Stimulated activated CD4-positive, alpha-beta T cell treated with anti-CD3 and anti-CD28 coated beads, TNF-alpha, amount 100 ng/mL, for 24 hours (primary cell): ENCODE measurements at places on chromosomes 7 and 10.

- DNase-seq: no peak
Observed at GRCh38 chr7:90777465-90777864, 181.3 kb downstream of the CDK14 start.

DNA sequence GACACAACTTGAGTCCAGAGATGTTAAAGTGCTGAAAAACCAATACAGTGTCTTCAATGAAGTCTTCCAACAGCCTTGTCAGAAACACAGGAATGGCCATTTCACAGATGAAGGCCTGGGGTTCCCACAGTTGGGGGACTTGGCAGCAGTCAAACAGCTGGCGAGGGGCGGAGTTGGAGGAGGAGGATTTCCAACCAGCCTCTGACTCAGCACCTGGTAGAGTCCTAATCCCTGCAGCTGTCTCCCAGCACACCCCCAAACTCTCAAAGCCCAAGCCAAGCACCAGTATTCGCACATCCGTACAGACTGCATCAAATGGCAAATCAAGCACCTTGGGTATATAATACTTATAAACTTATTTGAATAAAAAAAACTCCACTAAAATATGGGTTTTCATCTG lies 28.0 kb downstream of the CTBP2 start:
- no peak for DNase-seq

- DNase-seq: no peak
Observed at GRCh38 chr10:75168275-75168674, 42.3 kb upstream of the VDAC2 start.

- DNase-seq: no peak
Observed at GRCh38 chr10:29712108-29712507, 77.3 kb upstream of the SVIL start.

- DNase-seq: no peak
Observed at GRCh38 chr7:78083476-78084120, 285.0 kb downstream of the PHTF2 start.

DNA sequence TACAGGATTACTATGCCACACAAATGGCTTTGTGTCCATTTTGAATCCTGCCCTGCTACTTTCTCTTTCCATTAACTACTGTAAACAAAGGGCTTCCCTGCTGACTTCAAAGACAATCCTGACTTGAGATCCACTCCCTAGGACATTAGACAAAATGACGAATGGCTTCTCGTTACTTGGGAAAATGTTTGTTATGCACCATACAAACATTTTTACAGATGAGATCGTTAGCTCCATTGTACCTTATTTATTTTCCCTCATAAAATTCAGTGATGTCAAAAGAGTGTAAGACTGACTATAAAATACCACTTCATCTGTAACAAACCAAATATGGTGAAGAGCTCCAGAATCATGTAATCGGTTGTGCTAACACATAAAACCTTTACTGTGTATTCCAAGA lies 121.8 kb downstream of the CD36 start:
- no peak for DNase-seq

DNA sequence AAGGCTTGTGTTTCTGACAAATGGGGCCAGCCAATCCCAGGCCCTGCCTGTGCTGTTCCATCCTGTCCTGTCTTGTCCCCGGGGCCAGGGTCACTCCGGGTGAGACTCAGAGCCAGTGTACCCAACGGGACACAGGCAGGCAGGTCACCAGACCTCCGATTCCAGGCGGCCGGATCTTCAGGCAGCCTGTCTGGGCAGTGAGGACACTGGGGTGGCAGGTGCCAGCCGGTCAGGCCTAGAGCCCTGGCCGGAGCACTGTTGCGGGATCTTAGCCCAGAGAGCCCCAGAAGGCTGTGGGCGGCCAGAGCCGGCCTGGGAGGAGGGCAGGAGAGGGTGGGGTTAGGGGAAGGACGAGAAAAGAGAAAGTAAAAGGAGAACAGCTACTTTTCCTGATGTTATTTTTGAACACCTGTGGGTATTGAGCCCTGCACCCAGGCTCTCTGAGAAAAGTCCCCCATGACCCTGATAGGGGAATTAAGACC lies 134.3 kb upstream of the TNRC18 start:
- no peak for DNase-seq

DNA sequence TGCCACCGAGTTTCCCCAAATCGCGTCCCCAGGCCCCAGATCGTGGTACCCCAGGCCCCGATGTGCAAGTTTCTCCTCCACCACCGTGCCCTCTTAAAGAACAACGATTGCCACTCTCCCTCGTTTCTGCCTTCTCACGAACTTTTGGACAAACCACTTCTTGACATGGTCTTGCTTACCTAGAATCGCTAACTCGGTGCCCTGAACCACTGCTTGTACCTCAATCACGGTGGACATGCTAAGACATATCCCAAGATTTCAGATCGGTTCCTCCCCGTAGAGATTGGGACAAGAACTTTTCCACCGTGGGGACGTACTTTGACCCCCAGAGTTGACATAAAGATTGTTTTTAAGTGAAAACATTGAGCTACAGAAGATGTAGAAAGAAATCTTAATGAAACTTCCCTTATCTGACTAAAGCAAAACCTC lies 477 bp upstream of the ZC3HAV1 start:
- DNase-seq: no peak

- no peak for DNase-seq
Observed at GRCh38 chr10:19888061-19888660, 71.9 kb downstream of the PLXDC2 start.

GRCh38 chr7:102173669-102174068 lies 113.0 kb upstream of the SH2B2 start:
- DNase-seq: no peak

DNA sequence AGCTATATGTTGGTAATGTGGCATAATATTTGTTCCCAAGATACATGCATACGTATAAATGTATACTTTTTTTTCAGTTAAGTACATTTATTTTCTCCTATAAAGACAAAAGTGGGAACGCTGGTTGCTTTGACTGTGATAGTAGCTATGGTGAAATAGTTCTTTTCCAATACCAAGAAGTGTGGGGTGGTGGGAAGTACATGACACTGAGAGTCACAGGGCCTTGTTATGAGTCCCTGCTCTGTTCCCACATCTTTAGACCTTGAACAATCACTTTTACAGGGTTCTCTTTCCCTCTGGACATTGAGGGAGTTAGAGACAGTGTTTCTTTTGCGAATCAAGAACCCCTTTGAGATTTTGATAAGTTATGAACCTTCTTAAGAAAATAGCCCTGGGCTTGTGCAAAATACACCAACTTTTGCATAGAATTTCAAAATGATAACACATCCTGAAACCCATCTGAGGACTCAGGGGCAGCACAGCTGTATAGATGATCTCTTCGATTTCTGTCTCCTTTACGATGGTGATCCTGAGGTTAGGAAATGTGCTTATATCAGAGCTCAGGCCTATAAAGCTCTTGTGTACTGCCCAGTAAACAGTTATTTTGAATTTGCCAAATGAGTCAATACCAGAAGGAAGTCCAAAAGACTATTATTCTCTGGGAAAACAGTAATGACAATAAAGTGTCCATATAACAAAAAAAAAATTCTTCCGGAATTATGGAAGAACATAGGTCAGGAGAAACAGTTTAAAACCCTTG lies 1.1 kb downstream of the LMOD2 start:
- DNase-seq: no peak

GRCh38 chr7:121416533-121416932 lies 20.4 kb upstream of the FAM3C start:
- DNase-seq: no peak

GRCh38 chr10:32166365-32166764 lies 110.1 kb upstream of the KIF5B start:
- DNase-seq: no peak

GRCh38 chr10:105783936-105784483 lies 1142.9 kb downstream of the SORCS3 start:
- DNase-seq: no peak

DNA sequence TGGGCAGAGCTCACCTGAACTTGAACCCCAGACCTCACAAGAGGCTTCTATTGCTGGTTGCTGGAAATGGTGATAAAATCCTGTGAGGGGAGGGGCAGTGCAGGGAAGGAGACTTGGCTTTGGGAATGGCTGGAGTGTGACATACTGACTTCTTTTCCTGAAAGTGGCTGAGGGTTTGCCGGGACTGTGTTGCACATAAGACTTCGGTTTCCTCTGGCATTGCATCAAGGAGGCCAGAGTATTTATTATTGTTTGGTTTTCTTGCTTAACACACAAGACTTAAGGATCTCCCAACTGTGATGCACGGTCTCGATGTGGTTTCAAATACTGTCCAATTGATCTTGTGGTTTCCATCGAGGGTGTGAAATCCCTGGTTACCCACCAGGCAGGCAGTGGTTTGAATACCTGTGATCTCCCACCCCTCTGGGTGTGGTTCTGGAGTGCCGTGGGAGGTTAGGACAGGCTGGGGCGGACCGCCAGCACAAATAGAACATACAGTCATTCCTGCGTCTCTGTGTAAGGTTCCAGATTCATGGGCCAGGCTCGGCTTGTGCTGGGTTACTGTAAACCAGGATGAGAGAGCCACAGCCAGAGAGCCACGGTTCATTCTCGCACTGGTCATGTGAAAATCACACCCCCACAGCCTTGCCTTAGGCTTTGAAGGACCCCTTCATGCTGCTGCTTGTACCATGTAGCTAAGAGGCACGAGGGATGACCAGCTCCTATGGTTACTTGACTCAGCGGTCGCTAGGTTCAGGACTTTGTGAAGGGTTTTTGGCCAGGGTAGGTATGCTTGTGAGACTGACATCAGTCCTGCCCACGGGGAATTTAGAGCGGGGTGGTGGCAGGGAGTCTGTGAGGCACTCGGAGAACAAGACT lies 39.2 kb downstream of the WBP1L start:
- no peak for DNase-seq

DNA sequence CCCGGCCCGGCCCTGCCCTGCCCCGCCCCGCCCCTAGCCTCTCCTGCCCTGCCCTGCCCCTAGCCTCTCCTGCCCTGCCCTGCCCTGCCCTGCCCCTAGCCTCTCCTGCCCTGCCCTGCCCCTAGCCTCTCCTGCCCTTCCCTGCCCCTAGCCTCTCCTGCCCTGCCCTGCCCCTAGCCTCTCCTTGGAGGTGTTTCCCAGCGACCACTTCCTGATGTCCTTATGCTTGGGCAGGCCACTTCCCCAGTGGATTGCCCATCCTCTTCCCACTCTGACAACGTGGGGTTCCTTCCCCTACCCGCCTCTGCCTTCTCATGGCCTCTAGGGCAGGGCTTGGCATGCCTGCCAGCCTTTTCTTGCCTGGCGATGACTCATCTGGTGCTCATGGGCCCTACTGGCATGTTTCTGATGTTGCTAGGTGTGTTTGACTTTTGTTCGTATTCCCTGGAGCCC lies 21.2 kb downstream of the PRXL2A start:
- no peak for DNase-seq

DNA sequence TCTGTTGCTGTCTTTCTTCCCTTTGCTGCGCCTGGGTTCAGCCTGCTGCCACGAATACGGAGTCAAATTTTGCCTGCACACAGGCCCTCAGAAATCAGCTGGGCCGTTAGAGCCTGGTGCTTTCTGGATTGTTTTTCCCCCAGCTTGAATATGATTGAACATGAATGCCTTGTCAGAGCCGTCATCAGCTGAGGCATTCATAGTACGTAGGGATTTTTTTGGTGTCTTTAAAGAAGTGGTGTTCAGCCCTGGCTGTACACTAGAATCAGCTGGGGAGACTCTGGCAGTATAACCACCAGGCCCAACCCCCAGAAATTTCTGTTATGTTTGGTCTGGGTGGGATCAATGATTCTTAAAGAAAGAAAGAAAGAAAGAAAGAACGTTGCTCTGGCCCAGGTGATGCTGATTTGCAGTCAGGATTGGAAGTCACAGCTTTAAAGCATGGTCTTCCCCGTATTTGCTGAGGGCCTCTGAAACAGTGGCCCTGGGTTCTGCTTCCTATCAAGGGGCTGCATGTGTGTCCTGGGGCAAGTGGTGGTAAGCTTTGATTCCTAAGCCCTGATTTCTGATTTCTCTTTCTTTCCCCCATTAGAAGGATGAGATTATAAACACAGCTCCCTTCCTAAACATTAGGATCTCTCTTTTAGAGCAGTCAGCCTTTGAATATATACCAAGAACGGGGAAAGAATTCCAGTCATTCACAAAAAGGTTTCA lies 24.7 kb downstream of the NUB1 start:
- no peak for DNase-seq

- DNase-seq: no peak
Observed at GRCh38 chr7:117262546-117262945, 60.3 kb downstream of the WNT2 start.

- no peak for DNase-seq
Observed at GRCh38 chr7:149297034-149297755, 35.2 kb downstream of the ZNF783 start.

- DNase-seq: no peak
Observed at GRCh38 chr10:70158113-70158512, 11.6 kb upstream of the TYSND1 start.

DNA sequence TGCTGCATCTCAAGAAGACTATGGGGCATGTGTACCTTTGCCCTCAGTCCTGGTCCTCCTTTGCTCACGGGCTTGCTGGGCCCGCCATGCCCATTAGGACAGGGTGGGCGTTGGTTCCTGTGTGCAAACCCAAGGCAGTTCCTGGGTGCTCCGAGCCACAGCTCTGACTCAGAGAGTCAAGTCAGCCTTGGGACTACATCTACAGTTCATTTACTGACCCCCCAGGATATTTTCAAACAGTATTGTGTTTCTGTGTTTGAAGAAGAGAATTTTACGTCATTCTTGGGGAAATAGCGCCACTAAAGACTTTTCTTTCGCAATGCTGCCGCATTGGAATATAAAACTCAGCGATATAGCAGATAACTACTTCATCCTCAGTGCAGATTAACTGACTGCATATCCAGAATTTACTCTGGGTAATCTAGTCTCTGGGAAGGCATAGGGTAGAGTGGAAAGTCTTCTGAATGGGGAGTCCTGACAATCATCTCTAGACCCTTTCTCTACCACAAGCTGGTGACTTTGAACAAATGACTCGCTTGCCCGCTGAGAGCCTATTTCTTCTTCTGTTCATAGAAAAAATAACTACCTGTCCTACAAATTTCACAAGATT lies 638.9 kb upstream of the FZD8 start:
- no peak for DNase-seq

GRCh38 chr7:80453699-80454340 lies 58.0 kb downstream of the GNAT3 start:
- DNase-seq: no peak

GRCh38 chr7:142776206-142776844 lies 5.6 kb downstream of the PRSS2 start:
- DNase-seq: no peak

DNA sequence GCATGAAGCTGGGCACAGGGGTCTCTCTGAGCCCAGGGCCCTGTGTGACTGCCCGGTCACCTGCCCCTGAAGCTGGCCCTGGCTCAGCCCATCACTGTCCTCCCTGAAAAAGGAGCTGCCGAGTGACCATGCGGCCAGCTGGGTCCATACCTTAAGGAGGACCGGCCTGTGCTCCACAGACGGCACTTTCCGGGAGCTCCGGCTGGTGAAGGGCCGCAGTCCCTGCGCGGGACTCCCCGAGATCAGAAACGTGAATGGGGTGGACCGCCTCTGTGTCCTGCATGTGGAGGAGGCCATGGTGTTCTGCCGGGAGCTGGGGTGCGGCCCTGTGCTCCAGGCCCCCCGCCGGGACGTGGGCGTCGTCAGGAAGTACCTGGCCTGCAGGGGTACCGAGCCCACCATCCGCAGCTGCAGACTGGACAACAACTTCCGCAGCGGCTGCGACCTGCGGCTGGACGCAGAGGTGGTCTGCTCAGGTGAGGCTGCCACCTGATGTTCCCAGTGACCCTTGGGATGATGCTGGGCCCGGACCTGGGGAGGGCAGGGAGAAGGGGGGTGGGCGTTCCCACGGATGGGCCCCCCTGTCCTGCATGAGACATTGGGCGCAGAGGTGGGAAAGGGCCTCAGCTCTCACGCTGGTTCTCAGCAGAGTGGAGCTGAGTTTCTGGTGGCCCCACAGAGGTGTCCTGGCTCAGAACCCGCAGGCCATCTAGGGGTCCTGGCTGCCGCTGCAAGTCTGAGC lies 3.5 kb downstream of the SCART1 start:
- no peak for DNase-seq
